ENCODE measurements at places on chromosomes 16 and 17.

GRCh38 chr17:35069311-35069710, 5.8 kb upstream of the RFFL start:
- no peak for DNase-seq

- no peak for DNase-seq
These were observed 4.4 kb downstream of the CACNA1G start for GRCh38 chr17:50564916-50565315.

GRCh38 chr16:7998789-7999453, 591.4 kb downstream of the TMEM114 start:
- no peak for DNase-seq

- no peak for DNase-seq
These were observed 21.2 kb upstream of the SP6 start for GRCh38 chr17:47872019-47872650.

DNA sequence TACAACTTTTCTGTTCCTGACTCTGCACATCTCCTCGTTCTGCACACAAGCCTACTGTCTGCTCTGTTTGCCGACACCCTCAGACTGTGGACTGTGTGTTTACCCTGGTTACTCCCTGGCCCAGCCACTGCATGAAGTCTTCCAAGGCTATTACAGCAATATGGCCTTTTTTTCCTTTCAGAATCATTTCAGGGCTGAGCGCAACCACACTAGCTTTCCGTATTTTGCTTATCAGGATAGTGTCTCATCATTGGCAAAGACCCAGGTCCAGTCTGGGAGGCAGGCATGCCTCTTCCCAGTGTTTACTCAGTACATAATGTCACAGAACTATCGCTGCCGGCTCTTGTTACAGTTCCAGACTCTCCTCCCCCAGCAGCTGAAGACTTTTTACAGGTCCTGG, 10.1 kb downstream of the DNAH9 start:
- no peak for DNase-seq

DNA sequence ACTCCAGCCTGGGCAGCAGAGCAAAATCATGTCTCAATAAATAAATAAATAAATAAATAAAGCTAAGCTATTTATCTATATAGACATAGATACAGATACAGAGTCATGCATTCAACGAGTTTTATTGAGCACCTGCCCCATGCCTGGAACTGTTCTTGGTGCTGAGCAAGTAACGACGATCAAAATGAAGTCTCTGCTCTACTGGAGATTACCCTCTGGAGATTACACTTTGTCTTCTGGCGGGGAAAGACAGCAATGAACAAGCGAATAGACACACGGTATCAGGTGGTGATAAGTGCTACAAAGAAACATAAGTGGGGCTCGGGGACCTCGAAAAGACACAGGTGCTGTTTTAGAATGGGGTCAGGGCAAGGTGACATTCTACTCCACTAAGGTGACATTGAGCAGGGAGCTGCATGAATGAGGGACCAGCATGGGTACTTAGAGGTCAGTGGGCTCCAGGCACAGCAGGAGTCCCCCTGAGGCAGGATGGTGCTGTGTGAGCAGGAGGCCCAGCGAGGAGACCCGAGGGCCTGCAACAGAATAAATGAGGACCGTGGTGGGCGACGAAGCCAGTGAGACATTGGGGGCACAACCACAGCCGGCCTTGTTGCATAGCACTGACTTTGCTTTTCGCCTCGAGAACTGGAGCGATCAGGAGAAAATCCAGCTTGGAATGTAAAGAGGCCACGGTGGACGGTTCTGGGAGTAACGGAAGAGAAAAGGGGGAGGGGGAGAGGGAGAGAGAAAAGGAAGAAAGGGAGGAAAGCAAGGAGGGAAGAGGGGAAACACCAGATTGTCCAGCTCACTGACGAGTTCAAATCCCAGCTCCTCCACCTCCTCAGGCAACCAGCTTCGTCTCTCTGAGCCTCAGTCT, 42.4 kb upstream of the MEAK7 start:
- no peak for DNase-seq

- no peak for DNase-seq
These were observed 23.3 kb upstream of the SLC5A10 start for GRCh38 chr17:18928628-18929125.

GRCh38 chr17:17693253-17694168, 12.3 kb downstream of the RAI1 start:
- DNase-seq: no peak

Data from GM12864 (cell line).